SK-N-SH (cell line): ENCODE measurements at places on chromosomes 2 and 18. TPM values are rescaled to one million over a fixed set of nuclear protein-coding genes. Genes with fewer than 3 reads are reported as not detected.
A peak's percentile ranks its signal among the peaks of the same experiment; 100 is the strongest.

Gene ASIC4
- 0.05 and 0.10 TPM in 2 replicates for polyA plus RNA-seq

Gene CROCC2
- not detected in 2 replicates for polyA plus RNA-seq

Gene CNTNAP5
- polyA plus RNA-seq = 0.02 and 0.08 TPM in 2 replicates

Gene TCF4
- 39.1 and 45.8 TPM in 2 replicates for polyA plus RNA-seq

Gene MYOM1
- polyA plus RNA-seq = 0.07 and 0.08 TPM in 2 replicates

Gene KCNJ3
- polyA plus RNA-seq = not detected in 2 replicates

Gene SMAD4
- 43.3 and 55.3 TPM in 2 replicates for polyA plus RNA-seq

Gene SLC4A3
- polyA plus RNA-seq = 12.2 and 12.3 TPM in 2 replicates

Gene SLC14A1
- polyA plus RNA-seq = 2.4 and 4.5 TPM in 2 replicates

Gene SERPINB11
- polyA plus RNA-seq = not detected in 2 replicates

Gene LRP1B
- 0.19 and 0.28 TPM in 2 replicates for polyA plus RNA-seq

Gene ICOS
- not detected in 2 replicates for polyA plus RNA-seq

DNA sequence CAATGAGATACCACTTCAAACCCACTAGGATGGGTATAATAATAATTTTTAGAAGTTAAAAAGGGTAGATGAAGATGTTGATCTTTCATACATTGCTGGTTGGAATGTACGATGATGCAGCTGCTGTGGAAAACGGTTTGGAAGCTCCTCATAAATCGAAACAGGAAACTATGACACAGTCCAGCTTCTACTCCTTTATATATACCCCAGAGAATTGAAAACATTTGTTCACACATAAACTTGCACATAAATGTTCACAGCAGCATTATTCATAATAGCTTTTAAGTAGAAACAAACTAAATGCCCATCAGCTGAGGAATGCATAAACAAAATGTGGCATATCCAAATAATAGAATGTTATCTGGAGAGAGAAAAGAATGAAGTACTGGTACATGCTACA is 95.0 kb downstream of the STRADB start:
- no peak for DNase-seq

DNA sequence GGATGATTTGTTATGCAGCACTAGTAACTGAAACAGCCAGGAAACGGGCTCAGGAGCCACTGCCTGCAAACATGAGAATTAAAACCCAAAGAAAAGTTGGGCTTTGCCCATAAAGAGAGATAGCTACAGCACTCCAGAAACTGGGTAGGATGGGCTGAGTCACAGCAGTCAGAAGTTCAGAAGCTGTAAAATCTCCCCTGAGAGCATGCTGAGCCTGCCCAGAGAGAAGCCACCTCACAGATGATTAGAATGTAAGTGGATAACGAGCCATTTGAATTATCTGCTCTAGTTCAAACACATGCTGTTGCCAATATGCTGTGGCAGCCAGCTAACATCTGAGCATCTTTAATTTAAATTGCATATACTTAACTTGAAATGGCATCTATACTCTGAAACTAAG is 388.1 kb upstream of the ACVR2A start:
- no peak for DNase-seq

DNA sequence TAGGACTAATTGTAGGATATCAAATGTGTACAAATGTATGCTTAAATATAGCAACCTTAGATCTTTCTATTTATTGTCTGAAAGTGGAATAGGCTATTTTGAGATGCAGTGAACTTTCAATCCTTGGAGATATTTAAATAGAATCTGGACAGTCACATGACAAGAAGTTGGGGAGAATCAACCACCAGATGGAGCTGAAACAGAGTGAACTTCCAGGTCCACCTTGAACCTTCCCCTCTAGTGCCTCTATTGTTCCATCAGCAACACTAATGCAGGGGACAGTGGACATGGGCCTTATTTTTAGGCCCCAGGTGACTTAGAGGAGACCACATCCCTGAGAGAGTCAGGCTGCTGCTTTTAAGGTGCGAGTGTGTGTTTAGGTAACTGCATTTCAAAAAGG is 37.0 kb upstream of the CRIM1 start:
- no peak for DNase-seq

GRCh38 chr2:62485761-62486438 is 20.1 kb downstream of the TMEM17 start:
- no peak for DNase-seq

GRCh38 chr18:2171840-2172625 is 399.3 kb downstream of the METTL4 start:
- DNase-seq = no peak

GRCh38 chr2:100887713-100888495 is 68.0 kb downstream of the NPAS2 start:
- DNase-seq = no peak

DNA sequence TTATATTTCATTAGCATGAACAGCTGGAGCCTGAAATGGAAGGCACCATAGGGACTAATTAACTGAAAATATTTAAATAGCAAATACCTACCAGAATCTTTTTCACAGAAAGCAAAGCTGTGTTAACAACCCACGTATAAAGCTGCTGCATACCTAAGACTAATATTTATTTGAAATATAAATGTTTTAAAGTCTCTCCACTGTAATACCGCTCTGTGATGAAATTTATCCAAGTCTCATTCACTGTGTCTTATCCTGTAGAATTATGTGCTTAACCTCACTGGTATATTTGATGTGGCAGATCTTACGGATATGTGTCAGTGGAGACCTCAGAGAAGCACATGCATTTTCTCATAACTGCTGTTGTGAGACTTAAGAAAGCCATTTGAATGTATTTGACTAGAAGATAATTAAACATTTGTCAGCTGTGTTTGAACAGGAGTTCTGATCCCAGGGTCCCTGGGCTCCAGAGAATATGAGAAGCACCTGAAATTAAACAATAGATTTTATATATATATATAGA is 373.3 kb downstream of the ZNF804A start:
- DNase-seq = no peak

GRCh38 chr2:133888621-133889219 is 320.5 kb upstream of the NCKAP5 start:
- DNase-seq = no peak

- no peak for DNase-seq
Observed at GRCh38 chr18:63762518-63762917, 12.7 kb upstream of the SERPINB7 start.

- no peak for DNase-seq
Observed at GRCh38 chr2:119721904-119722303, 37.8 kb upstream of the PTPN4 start.

- no peak for DNase-seq
Observed at GRCh38 chr2:69709290-69709689, 32.6 kb upstream of the ANXA4 start.

- peak; percentile 18 for DNase-seq
Observed at GRCh38 chr18:37242826-37243560, 322.6 kb downstream of the CELF4 start.

- DNase-seq = no peak
Observed at GRCh38 chr2:51813247-51813646, 781.3 kb upstream of the NRXN1 start.

DNA sequence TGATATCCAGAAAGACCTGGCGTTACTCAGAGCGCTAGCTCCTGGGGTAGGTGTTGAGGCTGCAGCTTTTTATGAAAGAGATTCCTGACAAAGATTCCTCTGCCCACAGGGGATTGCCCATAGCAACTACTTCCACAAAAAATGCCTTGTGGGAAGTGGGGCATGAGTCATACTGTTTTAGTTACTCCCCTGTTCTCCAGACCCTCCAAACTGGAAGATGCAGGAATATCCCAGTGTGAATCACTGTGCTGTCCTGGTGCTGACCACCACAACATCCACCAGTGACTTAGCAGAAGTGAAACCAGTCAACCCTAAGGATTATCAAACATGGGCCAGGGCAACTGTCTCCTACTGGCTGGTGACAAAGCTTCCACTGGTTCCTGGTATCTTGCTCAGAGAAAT is 61.8 kb downstream of the CDH2 start:
- no peak for DNase-seq

DNA sequence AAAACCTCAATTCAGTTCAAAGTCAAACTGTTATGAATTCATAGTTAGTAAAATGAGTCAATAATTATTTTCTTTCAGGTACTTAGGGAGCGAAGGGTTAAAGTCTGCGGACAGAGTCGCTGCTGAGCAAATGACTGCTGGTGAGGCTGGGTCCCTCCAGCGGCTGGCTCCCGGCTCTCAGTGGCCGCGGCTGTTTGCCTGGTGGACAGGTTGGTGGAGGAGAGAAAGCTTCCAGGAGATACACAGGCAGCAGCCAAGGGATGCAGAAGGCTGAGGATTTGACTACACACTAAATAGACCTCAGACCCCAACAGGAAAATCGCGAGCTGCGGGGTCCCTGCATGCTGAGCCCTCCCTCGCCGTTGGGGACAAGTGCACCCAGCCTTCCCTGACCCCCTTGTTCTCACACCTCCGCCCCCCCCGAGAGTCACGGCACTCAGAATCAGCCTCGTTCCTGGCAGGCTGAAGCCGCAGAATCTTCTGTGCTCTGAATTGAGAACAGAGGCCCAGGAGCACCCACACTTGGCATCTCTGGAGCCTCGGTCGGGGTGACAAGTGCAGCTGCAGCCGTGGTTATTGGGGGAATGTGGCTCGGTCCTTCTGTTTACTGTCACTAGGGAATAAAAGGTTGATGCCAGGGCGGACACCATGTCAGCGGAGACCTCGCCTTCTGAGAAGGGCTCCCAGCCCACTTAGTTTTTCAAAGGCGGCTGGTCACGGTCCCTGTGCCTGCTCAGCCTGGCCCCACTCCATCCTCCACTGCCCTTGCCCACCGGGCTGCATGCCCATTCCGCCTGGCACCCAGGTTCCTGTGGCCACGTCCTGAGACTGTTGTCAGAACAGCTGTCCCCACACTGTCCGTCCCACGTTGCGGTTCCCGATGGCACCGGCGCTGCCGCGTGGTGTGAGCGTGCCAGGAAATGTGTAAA is 74.0 kb downstream of the SLC66A2 start:
- DNase-seq = peak; percentile 52

GRCh38 chr18:79339094-79339908 is 56.4 kb upstream of the NFATC1 start:
- no peak for DNase-seq

GRCh38 chr2:159168707-159169106 is 117.8 kb downstream of the WDSUB1 start:
- DNase-seq = no peak

DNA sequence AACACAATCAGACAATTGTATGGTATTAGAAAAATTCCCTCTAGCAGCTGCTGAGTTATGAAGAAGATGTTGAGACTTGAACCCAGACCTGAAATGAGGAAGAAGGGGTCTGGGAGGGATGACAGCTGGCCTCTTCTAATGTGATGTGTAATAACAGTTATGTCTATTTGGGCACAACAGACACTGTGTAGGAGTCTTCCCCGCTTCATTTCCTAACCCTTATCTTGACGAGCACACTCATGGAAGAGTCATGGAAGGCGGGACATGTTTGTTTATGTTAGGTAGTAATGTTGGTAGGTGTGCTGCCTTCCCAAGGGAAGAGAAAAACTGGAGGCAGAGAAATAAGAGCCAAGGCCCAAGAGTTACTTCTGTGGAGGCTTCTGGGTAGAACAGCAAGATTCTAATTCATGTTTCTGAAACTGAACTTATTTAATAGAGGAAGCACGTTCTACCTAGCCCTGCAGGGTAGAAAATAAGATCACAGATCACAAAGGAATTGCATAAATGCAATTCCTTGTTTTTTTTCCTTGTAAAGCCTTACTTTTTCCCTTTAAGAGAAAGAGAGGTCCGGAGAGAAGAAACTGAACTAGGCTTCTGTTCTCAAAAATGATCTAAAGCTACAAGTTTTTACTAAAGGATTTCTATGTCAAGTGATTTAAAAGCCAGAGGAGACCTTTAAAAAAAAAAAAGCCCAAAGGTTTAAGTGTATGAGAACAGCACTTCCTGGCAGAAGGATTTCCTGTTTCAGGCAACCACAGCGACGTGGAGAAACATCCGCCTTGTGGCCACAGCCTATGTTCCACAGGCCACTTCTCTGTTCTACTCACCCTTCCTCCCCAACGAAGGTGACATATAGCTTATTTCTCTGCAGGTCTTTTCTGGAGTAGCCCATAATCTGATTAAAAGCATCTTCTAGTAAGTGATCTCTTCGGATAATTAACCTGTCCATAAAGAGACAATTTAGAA is 68.5 kb upstream of the STK17B start:
- no peak for DNase-seq

GRCh38 chr2:235897992-235898391 is 270.2 kb downstream of the GBX2 start:
- no peak for DNase-seq

GRCh38 chr2:128901572-128902391 is 583.1 kb upstream of the HS6ST1 start:
- DNase-seq = peak; percentile 51

DNA sequence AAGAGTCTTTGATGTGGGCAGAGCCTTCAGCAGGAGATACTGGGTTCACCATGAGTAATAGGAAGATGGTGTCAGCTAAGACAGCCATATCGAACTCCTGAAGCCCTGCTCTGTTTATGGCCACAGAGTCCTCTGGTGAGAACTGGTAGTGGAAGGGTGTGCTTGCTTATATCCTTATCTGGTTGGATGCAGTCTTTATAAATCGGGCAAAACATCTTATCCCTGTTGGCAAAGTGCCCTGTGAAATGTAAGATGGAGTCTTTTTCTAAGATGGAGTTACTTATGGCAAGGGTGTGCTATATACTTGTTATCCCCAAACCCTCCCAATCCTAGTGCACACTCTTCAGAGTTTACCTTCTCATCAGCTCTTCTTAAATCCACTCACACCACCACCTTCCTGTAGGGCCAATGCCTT is 190.8 kb upstream of the PARD3B start:
- no peak for DNase-seq

- no peak for DNase-seq
Observed at GRCh38 chr18:9712611-9713010, 4.5 kb downstream of the RAB31 start.

- no peak for DNase-seq
Observed at GRCh38 chr2:102302458-102302857, 8.9 kb upstream of the IL1RL1 start.

- DNase-seq = no peak
Observed at GRCh38 chr2:66794551-66794950, 359.6 kb downstream of the MEIS1 start.

DNA sequence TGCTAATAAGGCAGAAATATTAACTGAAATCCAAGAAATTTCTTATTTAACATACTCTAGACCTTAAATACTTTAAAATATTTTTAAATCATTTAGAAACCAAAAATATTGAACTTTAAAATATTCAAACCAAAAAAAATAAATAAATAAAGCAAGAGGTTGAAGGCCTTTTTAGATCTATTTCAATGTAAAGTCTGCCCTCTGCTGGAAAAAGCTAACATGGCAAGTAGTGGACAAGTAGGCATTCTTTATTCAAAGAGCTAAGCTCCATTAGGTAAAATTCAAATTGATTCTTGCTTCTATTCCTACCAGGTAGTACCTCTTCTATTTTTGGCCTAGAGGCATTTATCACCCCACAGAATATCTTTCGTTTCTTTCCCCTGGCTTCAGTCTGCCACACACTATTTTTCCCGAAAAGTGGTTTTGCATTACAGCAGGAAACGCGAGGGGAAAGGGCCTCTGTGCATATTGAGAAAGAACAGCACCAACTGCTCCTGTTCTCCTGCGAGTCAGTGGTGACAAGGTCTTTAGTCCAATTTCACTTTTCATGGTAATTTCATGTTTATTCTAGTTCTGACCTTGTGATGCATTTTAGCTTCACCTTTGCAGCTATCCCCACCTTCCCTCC is 20.4 kb downstream of the IFIH1 start:
- DNase-seq = peak; percentile 32

- no peak for DNase-seq
Observed at GRCh38 chr18:62959481-62959880, 244.1 kb downstream of the PHLPP1 start.

GRCh38 chr18:48795696-48796095 is 155.1 kb downstream of the SMAD7 start:
- DNase-seq = no peak

- peak; percentile 67 for DNase-seq
Observed at GRCh38 chr2:65129286-65129825, 550 bp downstream of the RAB1A start.
